Left lung (tissue), 14 donors: ENCODE measurements at places on chromosomes 7 and 10. TPM values are rescaled to one million over a fixed set of nuclear protein-coding genes. Genes with fewer than 3 reads are reported as not detected.

Gene SCRN1
- total RNA-seq = 25.5 TPM

Gene MBL2
- total RNA-seq = not detected

Gene CDHR3
- total RNA-seq = 2.8 TPM

Gene NUDT13
- 1.4 TPM for total RNA-seq

Gene GPER1
- 11.6 TPM for total RNA-seq

Gene ADAM8
- total RNA-seq = 16.2 TPM

Gene EXOC4
- 68.0 TPM for total RNA-seq

Gene MOGAT3
- not detected for total RNA-seq

Gene MYO1G
- total RNA-seq = 40.9 TPM

Gene GNAI1
- total RNA-seq = 32.4 TPM

Gene GRK5
- 34.6 TPM for total RNA-seq

Gene ASIC3
- total RNA-seq = 3.5 TPM

Gene HPSE2
- total RNA-seq = 0.99 TPM

Gene HOXA7
- total RNA-seq = 1.3 TPM

Gene NCOA4
- total RNA-seq = 196 TPM

Gene SUN3
- not detected for total RNA-seq

Gene AKR1C4
- not detected for total RNA-seq

Gene GJD4
- not detected for total RNA-seq

Gene METTL27
- 2.6 TPM for total RNA-seq

Gene SUGCT
- total RNA-seq = 2.0 TPM

Gene SPAG6
- total RNA-seq = not detected

Gene MUC12
- total RNA-seq = 0.44 TPM

Gene WNT16
- not detected for total RNA-seq

Gene UPF2
- total RNA-seq = 18.7 TPM

Gene CPXM2
- 1.5 TPM for total RNA-seq

Gene FRMD4A
- 34.5 TPM for total RNA-seq

Gene PTF1A
- not detected for total RNA-seq

Gene NKX2-3
- total RNA-seq = not detected

Gene ZPBP
- total RNA-seq = not detected

Gene SPAM1
- not detected for total RNA-seq

Gene SPDYE9
- not detected for total RNA-seq

Gene ASB10
- total RNA-seq = not detected

Gene CYP3A4
- not detected for total RNA-seq

Gene SLC26A5
- total RNA-seq = 0.84 TPM

Gene CLEC5A
- 7.7 TPM for total RNA-seq

Gene PRR15
- 0.15 TPM for total RNA-seq
